Motor neuron (in vitro differentiated cells): ENCODE measurements at places on chromosomes 12 and 14. TPM values are rescaled to one million over a fixed set of nuclear protein-coding genes. Genes with fewer than 3 reads are reported as not detected.

DNA sequence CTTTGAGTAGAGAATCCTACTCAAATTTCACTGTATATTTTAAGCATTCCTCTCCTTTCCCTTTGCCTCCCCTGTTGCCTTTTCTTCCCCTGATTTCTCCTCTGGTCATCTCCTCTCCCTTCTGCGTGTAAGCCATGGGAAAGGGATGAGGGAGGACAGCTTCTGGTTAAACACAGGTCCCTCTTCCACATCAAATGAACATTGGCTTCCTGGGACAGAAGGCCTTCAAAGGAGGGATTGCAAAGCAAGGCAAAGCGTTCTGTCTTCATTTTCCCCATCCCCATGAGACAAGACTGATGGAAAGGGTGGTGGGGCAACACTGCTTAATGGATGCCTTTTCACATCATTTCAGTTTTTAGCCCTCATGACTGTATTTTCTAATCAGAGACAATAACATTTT lies 26.2 kb downstream of the GPRC5A start:
- ATAC-seq, result no peak

DNA sequence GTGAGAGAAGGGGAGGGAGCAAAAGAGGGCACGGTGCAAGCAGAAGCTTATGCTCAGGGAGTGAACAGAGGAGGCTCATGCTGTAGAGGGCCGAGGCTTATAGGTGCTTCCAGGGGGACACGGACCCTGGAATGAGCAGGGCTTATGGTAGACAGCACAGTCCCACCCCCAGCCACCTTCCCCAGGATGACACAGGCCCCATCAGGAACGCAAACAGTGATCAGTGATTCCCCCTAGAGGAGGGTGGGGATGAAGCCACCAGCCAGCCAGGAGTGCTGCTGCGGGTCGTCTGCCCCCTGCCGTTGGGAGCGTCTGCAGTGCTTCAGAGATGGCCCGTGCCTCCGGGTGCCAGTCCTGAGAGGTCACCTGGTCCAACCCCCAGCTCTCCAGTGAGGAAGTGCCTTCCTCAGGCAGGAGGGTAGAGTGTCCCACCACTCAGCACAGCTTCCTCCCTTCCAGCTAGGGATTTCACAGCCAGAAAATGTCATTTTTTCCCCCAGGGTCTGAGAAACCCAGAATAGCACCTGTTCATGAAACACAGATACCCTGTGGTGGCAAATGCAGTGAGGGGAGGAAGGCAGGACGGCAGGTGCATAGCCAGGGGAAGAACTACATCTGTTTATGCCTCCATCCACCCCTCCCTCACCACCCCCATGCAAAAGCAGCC lies 60.7 kb downstream of the SLC6A12 start:
- peak; percentile 97 for ATAC-seq

DNA sequence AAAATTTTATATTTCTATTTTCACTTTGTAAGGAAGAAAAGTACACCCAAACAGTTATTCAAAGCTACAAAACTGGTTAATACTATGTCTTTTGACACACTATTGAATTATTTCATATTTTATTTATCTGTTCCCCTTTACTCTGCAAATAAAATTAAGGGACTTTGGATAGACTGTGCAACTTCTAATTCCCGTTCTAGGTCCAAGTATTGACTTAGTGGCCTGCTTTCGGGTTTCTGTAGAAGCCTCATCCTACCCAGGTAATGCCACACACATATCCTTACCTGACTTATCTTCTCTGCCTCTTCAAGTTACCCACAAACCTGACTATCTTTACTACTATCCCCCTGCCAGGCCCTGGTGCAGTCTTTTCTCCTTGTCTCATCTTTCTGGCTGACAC lies 156.3 kb upstream of the TMTC2 start:
- ATAC-seq, result no peak

GRCh38 chr12:25249931-25250738 lies 594 bp downstream of the KRAS start:
- ATAC-seq, result peak; percentile 41

DNA sequence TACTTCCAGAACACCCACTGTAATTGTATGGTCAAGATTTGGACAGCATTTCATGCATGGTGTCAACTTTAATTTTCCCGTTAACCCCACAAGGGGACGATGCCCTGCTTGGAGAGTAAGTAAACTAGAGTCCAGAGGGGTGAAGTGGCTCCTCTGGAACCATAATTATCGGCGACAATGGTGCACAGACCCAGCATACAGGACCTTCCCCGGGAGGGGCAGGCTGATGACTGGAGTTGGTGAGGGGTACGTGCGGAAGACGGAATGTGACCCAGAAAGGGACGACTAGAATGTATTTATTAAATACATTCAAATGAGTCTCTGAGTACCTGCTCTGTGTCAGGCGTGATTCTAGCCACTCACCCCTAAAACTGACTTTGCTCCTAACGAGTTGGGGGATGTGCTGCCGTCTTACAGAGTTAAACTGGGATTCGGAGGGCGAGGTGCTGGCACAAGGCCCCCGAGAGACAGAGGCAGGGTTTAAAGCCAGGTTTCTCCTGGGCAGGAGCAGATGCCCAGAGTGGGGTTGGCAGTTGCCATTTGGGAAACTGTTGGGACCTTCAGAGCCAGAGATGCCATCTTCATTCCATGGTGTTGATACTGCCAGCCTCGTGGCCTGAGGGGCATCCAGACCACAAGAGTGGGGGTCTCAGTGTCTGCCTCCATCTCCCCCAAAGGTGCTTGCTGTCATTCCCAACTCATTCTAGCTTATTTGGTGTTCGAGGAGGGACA lies 10.9 kb downstream of the RTL1 start:
- ATAC-seq, result no peak

DNA sequence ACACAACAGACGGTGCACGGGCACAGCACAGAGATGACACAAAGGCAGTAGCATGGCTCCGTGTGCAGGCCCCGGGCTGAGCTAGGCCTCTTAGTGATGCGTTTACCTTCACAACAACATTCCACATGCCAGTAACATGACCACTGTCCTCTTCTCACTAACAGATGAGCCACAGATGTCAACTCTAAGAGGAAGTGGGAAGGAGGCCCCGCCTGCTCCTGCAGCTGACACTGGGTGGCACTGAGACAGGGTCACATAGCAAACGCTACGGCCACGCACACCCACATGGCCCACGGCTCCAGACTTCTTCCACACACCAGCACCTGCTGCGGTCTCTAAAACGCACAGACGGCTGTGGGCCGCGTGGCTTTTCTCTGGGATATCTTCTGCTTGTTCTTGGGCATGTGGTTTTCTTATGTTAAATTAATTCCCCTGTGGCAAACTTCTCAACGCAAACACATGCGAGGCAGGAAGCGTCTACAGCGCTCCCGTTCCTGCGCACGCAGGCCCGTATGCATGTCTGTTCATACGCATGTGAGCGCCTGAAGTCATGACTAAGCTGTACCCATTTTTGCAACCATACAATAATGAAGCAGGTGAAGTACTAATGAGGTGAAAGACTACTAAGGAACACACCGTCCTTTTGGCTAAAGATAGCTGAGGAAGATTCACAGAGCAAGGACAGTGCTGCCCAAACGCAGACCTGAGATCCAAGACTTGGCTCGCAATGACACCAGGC lies 26.8 kb downstream of the AMN start:
- no peak for ATAC-seq

- no peak for ATAC-seq
Observed at GRCh38 chr12:111467092-111467856, 61.6 kb downstream of the SH2B3 start.

- no peak for ATAC-seq
Observed at GRCh38 chr12:76006028-76006925, 25.3 kb downstream of the PHLDA1 start.

- no peak for ATAC-seq
Observed at GRCh38 chr14:35079742-35080141, 33.7 kb downstream of the FAM177A1 start.

- ATAC-seq, result no peak
Observed at GRCh38 chr12:122523280-122523679, 3.5 kb downstream of the RSRC2 start.

DNA sequence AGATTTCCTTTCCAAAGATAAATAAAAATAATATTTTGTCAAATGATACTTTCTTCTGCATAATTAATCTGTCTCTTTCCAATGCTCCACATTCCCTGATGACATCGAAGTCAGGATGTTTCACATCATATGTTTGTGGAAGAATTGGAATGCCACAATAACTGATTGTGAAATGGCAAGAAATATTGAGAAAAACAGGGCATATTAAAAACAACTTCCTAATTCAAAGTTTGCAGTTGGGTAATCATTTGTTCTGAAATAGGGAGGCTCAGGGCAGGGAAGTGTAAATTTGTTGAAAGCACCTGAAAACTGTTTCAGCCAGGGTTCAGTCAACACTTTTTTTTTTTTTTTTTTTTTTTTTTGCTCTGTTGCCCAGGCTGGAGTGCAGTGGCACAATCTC lies 50.7 kb downstream of the BCAT1 start:
- no peak for ATAC-seq

DNA sequence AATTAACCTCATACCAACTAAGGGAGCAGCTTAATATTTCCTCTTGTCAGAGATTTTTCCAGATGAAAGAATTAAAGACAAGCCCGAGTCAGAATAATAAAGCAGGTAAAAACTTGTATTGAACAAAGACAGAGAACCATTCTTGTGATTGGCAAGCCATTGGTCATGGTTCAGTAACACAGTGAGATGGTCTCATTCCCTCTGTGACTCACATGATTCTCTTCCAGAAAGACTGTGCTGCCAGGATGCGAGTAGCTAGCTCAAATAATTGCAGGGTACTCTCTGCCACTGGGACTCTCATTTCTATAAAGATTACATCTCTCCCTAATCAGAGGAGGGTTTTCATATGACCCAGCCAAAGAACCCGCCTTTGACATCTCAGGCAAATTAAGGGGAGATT lies 179.4 kb downstream of the PHLDA1 start:
- ATAC-seq, result no peak

DNA sequence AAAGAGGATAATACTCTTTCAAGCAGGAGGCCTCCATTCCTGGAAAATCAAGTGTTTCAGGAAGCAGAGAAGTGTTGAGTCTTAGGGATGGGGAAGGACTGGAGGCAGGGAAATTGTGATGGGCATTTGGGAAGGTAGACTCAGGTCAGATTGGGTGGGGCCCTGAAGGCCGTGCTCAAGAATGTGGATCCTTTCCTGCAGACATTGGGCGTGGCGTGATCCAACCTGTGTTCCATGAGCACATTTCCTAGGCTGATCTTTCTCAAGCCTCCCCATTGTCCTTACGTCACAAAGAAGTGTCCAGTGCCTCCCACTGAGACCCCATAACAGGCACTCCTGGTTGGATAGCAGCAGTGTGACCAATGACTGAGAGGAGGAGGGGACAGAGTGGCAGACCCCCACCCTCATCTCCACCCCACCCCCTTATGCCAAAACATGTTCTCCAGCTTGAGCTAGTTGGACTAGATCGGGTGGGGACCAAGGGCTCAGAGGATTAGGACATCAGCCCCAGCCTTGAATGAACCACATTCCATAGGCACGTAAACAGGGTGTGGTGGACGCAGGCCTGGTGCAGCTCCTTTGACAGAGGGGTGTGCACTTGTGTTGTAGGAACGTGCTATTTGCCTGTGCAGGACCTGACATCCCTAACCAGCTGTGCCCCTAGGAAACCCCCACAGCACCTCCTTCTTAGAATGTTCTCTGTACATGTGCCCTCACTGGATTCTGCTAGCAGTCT lies 76.8 kb downstream of the TTC9 start:
- ATAC-seq, result peak; percentile 84

DNA sequence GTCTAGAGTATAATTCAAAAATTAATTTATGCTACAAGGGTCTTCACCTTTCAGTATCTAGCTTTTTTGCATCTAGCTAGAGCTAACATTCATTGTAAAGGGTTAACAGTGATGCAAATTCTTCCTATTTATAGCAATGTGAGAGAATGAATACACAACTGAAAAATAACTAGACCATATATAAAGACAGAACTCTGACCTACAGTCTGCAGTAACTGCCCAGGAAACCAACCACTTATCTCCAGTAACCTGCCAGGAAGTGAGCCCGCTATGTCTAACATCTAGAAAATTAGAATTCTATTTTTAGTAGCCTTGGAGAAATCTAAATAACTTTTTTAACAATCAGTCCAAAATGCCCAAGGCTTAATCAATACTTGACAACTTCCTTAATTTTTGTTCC lies 1021.9 kb downstream of the LRFN5 start:
- no peak for ATAC-seq

GRCh38 chr12:15389561-15389960 lies 67.3 kb downstream of the PTPRO start:
- no peak for ATAC-seq

GRCh38 chr12:95718006-95718431 lies 72.5 kb downstream of the NTN4 start:
- ATAC-seq, result no peak

GRCh38 chr12:131348646-131349045 lies 362.2 kb upstream of the SFSWAP start:
- peak; percentile 27 for ATAC-seq

DNA sequence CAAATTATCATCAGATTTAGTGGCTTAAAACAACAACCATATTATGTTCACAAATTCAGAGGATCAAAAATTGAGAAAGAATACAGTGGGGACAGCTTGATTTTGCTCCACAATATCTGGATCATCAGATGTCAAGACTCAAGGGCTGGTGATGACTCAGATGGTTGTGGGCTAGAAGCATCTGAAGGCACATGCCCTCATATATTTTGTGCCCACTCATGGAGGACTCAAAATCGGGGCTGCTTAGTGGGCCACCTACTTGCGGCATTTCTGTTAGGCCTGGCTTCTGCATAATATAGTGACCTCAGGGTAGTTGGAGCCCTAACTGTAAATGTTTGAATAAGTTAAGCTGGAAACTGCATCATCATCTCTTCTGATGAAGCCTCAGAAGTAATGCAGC lies 584.5 kb downstream of the SLC16A7 start:
- no peak for ATAC-seq

GRCh38 chr14:53541411-53541810 lies 388.3 kb upstream of the DDHD1 start:
- no peak for ATAC-seq

The OR6C2 gene
- not detected in 2 replicates for total RNA-seq

The TRPV4 gene
- 2.9 and 4.2 TPM in 2 replicates for total RNA-seq

The IL22 gene
- total RNA-seq, result 0.43 and 0.69 TPM in 2 replicates

The CCDC197 gene
- not detected in 2 replicates for total RNA-seq

The RNU4-1 gene
- 7,584 and 7,837 TPM in 2 replicates for total RNA-seq

The GALNT16 gene
- 0.72 and 2.5 TPM in 2 replicates for total RNA-seq

The SPTB gene
- total RNA-seq, result 0.58 and 1.6 TPM in 2 replicates

The IRAK3 gene
- 0.27 and 0.29 TPM in 2 replicates for total RNA-seq

The TSPAN8 gene
- total RNA-seq, result 0.21 TPM in 1 of 2 replicates, not detected in the other

The MYO1H gene
- total RNA-seq, result 0.11 and 0.25 TPM in 2 replicates

The MMP17 gene
- total RNA-seq, result 10.7 and 15.1 TPM in 2 replicates

The CIPC gene
- 14.6 and 17.2 TPM in 2 replicates for total RNA-seq

The NFATC4 gene
- total RNA-seq, result 8.0 and 10.5 TPM in 2 replicates
